ENCODE measurements at places on chromosomes 6 and 20.

DNA sequence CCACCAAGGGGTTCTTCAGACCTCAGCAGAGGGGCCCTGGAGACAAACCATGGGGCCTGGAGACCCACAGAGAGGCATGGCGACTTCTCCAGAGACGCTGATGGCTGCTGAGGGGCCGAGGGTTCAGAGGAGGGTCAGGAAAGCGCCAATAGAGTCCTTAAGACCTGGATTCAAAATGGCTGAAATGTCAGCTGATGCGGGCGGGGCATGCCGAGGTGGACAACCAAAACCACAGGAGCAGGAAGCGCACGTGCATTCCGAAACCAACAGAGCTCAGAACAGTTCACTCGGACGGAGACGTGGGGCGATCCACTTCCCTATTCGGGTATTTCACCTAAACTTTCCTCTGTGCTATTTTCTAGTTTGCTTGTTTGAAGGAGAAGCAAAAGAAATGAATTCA lies 99.9 kb upstream of the RIN2 start:
- DNase-seq = no peak

DNA sequence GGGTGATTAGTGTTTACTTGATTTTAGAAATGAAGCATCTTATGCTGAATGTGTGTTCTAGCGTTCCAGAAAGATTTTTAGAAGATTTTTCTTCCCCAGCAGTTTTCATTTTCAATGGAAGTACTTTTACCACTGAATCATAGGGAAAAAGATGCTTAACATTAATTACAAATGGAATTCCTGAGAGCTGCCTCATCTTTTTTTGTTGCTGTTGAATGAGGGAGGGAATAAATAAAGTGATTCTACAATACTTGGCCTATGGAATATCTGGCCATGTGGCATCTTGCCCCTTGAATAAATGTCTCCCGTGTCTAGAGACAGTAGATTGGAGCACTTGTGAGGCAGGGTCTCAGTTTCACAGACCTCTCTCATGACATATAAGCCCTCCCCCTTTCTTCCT lies 44.1 kb upstream of the SLC22A1 start:
- no peak for DNase-seq

GRCh38 chr6:143157131-143157530 lies 96.4 kb downstream of the AIG1 start:
- no peak for DNase-seq

DNA sequence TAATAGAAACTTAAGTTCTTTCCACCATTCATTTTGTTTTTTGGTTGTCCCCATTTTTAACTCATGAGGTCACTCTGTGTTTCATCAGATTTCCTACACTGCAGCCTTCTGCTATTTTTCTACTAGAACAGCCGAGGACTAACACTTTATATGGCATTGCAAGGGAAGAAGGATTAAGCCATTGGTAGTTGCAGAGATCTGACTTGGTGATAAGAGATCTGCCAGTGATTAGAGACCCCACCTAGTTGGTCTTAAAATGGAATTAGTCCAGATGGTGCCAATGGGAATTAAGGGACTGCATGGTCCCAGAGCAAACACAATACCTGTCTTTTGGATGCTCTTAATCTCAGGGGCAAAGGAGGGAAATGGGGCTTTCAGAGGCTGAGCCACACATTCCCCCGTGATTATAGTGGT lies 125.5 kb upstream of the TMEM170B start:
- DNase-seq = no peak

DNA sequence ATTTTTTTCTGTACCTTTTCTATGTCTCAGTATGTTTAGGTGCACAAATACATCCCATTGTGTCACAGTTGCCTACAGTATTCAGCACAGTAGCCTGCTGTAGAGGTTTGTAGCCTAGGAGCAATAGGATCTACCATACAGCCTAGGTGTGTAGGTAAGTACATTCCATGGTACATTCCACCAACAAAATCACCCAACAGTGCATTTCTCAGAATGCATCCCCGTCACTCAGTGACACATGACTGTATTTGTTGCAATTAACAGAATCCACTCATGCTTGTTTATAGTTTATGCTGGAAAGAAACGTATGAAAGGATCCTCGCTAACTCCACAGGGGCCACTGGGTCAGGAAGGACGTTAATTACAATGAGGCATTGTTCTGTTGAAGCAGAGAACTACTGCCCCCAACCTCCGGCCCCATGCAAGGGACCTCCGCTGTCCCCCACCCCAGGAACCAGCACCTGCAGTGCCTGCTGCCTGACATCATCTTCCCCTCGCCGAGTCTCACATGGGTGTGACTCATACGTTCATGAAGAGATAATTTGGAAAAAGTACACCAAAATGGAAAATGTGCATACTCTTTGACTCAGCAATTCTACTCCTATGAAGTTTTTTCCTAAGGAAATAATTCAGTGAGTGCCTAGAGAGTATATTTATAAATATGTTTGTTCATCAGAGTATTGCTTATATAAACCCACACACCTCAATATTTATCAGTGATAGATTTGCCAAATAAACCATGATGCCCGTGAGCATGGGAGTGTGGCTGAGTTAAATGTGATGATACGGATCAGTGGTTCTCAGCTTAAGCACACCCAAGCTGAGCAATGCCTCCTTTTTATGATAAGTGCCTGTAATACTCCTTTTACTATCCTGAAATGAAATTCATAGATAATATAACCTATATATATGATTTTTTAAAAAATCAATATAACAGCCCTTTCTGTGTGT lies 156.4 kb upstream of the ECI2 start:
- peak; percentile 58 for DNase-seq
